Right lung (tissue), 10 donors: ENCODE measurements at places on chromosomes 1 and 21.

DNA sequence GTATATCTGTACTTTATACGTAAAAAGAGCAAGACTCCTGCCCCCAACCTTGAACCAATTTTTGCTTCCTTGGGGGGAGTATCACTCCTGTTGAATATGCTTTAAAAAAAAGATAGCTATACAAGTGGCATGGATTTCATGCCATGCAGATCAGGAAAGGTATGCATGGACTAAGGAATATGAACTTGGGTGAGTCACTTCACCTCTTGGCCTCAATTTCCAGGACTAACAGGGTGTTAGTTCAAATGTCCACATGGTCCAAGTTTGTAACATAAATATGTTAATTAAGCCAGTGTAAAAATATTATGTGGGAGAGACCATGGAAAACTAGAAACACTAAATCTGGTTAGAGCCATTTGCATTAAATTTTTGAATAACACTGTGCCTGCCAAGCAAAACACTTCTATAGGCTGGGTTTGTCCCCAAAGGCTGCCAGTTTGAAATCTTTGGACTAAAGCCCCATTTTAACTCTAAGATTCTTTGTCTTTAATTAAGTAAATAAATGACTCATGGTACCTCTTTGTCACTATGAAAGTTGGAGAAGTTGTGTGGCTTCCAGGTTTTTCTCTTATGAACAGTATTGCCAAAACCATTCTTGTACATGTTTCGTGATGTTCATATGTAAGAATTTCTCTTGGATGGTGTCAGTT is 33.1 kb downstream of the FAM177B start:
- no peak for DNase-seq

- DNase-seq: no peak
Measured at GRCh38 chr1:162336621-162337285, 39.9 kb downstream of the SPATA46 start.

- no peak for DNase-seq
Measured at GRCh38 chr1:11138952-11139351, 39.3 kb upstream of the EXOSC10 start.

- no peak for DNase-seq
Measured at GRCh38 chr1:68313735-68314134, 81.4 kb upstream of the WLS start.

- DNase-seq: no peak
Measured at GRCh38 chr21:16363100-16363499, 633.3 kb downstream of the USP25 start.

DNA sequence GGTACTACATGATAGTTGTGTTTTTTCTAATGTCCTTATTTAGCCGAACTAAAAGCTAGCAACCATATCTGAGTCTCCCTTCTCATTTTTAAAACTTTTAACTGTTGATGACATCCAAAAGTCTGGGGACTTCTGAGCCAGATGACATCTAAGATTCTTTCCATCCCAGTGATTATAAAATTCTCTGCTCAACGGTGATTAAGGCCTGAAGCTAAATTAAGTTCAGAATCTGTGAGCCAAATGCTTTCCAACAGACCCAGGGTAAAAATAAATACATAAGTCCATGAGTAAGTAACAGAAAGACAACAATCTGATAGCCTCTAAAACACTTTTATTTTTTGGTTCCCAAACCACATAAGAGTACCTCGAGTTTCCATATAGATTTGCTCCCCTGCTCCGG is 13.1 kb upstream of the PTP4A2 start:
- DNase-seq: no peak

DNA sequence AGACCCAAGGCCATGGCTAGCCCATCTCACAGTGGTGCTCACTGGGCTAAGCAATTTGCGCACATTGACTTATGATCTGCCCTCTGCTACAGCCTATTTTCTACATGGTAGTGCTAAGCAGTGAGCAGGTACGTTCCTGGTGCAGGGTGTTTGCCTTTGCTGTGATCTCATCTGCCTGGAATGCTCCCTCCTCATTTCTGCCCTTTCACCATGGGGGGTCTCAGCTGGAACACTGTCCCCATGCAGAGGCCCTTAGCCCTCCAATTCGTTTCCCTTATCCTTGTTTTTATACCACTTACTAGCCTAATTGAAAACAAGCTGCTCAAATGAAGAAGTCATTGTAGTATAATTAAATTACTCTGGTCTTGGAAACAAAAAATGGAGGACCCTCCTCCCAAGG is 2.0 kb upstream of the B3GALT5 start:
- DNase-seq: no peak

- DNase-seq: no peak
Measured at GRCh38 chr21:31514598-31514997, 144.9 kb upstream of the SOD1 start.

DNA sequence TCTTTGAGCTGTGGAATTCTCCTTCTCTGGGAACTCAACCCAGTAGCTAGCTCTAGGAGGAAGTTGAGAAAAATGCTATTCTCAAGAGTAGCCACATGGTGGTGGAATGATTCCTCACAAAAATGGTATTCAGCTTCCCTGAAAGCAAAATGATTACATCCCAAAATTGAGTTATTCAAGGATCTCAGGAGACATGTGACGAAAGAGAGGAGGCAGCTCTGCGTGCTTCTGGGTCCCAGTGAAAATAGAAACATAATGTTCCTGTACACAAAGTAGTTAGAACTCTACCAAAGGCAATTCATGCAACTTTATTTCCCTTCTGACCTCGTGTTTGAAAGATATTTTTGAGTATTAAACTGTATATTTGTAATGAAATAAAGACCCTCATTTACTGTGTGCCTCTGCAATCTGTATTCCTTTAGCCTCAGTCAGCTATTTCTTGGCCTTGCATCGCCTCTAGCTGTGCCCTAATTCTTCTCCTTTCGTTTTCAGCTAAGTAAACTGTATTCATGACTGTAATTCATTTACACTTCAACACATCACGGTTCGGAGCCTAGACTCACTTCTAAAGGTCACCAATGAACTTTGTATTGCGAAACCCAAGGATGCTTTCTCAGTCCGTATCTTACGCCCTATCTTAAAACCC is 167.3 kb downstream of the FASLG start:
- peak; percentile 63 for DNase-seq

DNA sequence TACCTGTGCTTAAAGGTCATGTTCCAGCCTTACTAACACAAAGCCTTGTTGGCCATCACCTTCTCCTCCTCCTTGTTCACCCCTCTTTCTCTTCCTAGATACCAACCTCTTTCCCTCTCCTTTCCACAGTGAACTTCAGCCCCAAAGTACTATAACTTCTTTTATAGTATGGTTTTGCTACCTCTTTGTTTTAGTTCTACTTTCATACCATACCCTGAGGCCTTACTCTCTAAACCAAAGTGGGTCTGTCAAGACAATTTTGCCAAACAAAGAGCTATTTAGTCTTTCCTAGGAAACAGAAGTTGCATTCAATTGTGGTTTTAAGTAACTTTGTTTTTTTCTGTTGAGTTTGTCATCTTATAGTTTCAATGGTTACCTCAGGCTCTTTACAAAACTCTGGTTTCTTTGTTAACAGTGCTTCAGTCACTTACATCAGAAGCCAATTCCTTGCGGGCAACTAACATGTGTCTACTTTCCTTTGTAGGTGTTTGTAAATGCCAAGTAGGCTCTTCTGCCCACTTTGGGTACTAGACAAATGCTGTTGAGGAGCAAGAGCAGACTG is 623.9 kb upstream of the PKN2 start:
- no peak for DNase-seq

DNA sequence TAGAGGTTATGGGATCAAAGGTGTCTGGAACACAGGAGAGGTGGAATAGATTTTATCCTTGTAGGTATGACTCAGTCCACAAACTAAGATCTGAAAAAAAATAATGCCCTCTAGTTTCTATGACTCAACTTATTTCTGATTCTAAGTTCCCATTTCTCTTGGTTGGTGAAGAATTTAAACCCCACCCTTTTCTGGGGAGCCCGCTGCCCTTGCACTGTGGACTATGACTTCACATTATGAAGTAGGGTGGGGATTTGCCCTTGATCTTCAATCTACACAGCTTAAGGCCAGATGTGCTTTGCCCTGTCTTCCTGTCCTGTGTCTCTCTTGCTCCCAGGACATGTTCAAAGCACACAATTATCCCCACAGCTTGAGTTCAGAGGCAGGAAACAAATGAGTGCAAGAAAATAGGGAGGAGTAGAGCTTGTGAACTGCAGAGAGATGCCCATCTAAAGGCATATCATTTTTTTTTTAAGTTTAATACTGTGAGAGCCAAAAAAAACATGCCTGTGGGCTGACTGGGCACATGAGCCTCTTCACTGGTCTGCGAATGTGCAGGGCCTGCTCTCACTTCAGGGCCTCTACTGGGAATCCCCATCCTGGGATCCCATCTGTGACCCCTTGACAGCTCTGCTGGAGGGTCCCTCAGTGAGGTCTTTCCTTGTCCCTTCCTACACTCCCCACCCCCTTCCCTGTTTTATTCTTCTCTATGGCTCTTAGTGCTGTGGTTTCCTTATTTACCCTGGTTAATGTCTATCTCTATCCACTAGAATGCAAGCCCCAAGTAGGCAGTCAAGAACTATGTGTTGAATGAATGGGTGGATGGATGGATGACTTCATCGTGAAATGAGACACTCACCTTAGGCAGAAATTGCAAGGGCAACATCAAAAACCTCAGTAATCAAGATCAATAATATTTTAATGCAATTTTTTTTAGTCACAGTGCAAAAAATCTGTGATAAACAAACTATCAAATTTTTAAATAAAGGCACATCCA is 61.5 kb downstream of the CD58 start:
- no peak for DNase-seq

- no peak for DNase-seq
Measured at GRCh38 chr1:154714638-154715037, 106.7 kb upstream of the ADAR start.

GRCh38 chr1:27300341-27301051 is 21.5 kb upstream of the TMEM222 start:
- DNase-seq: peak; percentile 95

- DNase-seq: no peak
Measured at GRCh38 chr1:171206978-171207355, 21.9 kb downstream of the FMO2 start.

GRCh38 chr1:14961661-14962267 is 191.8 kb upstream of the TMEM51 start:
- DNase-seq: no peak

DNA sequence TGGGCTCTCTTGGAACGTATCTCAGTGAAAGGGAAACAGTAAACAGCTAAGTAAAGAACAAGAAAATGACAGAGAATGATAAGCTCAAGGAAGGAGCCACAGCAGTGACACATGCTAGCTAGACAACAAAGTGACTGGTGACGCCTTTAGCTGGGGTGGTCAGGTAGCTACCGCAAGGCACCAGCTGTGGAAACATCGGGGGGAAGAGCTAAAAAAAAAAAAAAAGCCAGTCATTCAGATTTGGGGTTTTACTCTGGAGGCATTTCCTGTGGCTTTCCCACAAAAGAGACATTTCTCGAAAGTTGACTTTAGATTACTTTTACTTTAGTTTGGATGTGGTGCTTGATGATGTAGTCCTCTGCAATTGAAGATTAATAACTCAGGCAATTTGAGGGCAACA is 2.1 kb downstream of the FHAD1 start:
- DNase-seq: no peak

DNA sequence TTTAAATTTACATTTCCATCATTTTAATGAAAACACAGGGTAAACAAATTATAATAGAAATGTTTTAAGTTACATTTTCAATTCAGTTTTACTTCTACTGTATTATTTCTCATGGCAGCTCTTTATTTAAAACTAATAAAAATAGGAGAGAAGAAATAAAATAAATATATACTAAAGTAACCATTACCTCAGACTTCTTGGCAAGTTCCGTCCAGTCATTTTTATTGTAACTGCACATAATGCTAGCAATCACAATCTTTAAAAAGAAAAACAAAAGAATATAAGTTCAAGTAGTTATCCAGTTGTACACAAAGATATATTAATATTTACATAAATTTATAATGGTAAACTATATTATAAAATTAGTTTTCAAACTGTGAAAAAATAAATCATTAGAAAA is 538.6 kb downstream of the DPYD start:
- DNase-seq: no peak

- no peak for DNase-seq
Measured at GRCh38 chr21:35732788-35733187, 327.5 kb downstream of the SETD4 start.

DNA sequence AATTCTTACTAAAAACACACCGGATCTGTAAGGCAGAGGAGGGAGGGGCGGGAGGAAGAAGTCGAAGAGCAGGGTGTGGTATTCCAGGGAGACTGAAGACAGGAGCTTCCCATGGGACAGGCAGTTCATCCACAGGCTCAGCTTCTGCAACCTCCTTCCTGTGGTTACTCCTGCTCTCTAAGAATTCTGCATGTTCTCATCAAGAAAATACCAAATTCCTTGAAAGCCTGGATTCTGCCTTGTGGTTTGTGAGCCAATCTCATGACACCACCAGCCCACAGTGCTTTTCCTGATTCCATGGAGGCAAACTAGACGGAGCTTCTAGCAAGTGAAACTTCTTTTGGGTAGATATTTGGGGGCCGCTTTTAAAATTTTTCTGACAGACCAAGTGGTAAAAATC is 1.1 kb upstream of the ST6GALNAC3 start:
- no peak for DNase-seq

GRCh38 chr1:231781892-231782291 is 155.3 kb downstream of the DISC1 start:
- no peak for DNase-seq

- no peak for DNase-seq
Measured at GRCh38 chr1:151147132-151147503, 687 bp upstream of the SEMA6C start.

DNA sequence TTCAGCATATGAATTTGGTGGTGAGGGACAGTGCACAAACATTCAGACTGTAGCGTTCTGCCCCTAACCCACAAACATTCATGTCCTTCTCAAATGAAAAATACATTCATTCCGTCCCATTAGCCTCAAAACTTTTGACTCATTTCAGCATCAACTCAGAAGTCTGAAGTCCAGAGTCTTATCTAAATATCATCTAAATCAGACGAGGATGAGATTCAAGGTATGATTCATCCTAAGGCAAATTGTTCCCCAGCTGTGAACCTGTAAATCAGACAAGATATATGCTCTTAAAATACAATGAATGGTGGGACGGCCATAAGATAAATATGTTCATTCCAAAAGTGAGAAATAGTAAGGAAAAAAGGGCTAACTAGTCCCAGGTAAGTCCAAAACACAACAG is 1195.6 kb upstream of the ADGRL4 start:
- no peak for DNase-seq

GRCh38 chr1:234094172-234094571 is 189.7 kb downstream of the SLC35F3 start:
- no peak for DNase-seq

GRCh38 chr21:45343891-45344290 is 56.2 kb upstream of the POFUT2 start:
- DNase-seq: no peak

GRCh38 chr1:37469386-37469785 is 5.0 kb upstream of the ZC3H12A start:
- no peak for DNase-seq
